NCI-H2081 treated with DMSO at 0.1 percent for 48 hours (cell line): ENCODE measurements at places on chromosomes 5 and 9.

- DNase-seq = no peak
Measured at GRCh38 chr5:123181394-123181801, 92.4 kb downstream of the PRDM6 start.

DNA sequence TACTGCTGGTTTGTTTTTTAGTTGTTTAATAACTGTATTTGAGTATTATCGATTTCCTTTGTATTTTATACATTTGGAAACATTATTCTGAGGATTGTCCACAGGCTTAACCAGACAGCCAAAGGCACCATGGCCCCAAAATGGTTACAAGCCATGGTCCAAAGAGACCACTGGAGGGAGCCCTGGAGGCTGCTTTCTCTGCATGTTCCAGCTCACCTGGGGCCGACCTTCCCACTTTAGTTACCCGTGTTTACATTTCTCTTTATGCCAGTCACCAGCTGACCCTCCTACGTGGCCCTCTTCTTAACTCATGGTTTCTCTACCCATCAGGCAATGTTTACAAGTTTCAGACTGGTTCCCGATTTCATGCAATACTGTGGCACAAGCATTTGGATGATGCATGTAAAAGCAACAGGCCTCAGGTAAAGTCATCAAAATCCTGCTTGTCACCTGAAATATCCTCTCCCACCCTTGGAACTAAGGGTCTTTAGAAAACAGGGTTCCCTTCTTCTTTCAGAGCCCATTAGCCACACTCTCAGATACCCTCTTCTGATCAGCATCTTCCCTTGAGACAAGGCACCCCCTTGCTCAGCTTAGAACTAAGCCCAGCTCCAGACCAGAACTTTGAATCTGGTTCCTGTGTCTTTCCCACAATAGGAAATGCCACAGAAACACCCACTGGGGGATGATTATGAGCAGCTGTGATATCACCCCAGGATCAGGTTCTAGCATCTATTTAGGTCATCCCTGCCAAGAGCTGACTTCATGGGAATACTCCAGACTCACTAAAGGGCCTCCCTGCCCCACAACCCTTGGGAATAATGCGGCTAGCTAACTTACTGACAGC lies 49.9 kb upstream of the GARNL3 start:
- DNase-seq = peak; percentile 9

GRCh38 chr9:1303932-1304331 lies 253.8 kb downstream of the DMRT2 start:
- no peak for DNase-seq

DNA sequence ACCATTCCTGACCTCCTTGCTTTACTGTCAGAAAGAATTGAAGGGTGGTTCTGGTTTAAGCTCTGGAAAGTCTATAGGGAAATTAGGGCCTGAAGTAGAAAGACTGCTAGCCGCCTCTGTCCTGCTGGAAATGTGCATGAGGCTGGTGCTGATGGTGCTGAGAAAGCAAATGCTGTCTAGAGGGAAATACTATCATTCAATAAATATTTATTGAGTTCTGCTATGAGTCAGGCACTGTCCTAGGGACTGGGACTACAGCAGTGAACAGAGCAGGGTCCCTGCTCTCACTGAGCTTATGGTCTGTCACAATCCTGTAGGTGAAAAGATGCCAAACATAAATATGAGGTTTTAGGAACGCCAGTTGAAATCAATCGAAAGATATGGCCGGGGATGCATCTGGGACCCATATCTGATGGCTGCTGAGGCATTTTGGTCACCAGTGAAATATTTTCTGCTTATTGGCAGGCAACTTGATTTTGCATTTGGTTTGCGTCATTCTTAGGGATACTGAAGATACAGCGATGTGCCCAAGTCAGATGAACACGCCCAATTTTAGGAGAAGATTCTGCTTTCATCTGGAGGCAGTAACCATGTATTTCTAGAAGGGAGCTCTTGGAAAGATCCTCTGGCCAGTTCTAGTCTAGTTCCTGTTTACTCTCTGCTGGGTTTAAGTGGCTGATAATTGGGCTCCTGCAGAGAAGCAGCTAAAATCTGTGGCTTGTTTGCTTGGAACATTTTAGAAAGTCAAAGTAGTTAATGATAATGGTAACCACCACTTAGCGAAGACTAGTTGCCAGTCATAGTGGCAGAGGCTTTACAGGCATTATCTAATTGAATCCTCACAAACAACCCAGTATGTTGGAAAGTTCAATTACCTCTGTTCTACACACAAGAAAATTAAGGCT lies 73.3 kb downstream of the INSYN2B start:
- DNase-seq = no peak

DNA sequence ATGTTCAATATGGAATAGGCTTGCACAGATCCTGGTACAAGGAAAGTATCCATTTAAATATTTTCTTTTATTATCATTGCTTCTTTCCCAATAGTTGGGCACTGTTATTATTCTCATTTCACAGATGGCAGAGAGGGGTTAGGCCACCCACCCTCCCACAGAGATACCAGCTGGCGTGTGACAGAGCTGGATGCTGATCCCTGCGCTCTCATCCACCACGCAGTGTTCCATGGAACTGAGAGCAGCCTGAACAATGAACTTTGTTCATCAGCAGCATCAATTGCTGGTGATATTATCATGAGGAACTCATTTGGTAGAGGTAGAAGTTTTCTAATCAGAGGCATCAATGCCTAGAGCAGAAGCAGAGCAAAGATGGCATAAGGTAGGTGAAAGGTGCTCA lies 227.9 kb downstream of the ESM1 start:
- DNase-seq = no peak

GRCh38 chr5:89457411-89458331 lies 574.7 kb upstream of the MEF2C start:
- no peak for DNase-seq

DNA sequence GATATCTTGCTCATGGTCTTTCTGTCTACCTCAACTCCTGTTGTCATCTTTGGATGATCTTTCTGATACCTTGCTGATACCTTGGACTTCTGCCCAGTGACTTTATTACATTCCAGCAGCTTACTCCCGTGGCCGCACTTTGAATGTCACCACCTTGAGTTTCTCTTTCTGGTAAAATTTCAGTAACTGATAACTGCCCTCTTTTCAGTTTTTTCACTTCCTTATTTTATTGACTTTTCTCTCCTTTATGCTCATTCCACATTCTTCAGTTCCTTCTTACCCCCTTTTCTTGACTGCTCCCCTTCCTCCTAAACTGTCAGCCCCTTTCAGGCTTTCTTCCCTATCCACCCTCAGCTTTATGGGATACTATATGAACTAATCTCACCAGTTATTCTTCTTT lies 7.0 kb upstream of the FBXO4 start:
- no peak for DNase-seq

DNA sequence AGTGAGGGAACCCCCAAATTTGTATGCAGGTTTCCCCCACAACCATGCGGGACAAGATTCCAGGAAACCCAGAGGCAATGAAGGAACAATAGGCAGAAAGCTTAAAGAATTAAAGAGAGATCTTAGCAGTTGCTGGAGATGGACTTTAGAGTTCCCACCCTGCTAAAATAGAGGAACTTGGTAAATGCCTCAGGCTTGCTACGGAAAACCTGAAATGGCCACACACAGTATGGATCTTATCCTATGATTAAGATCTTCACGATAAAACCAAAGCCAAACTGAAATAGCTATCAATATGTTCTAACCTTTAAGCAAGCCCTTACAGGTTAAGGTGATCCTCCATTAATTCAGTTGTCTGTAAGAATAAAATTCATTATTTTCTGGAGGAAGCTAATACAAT lies 148.3 kb downstream of the RANBP17 start:
- DNase-seq = no peak

DNA sequence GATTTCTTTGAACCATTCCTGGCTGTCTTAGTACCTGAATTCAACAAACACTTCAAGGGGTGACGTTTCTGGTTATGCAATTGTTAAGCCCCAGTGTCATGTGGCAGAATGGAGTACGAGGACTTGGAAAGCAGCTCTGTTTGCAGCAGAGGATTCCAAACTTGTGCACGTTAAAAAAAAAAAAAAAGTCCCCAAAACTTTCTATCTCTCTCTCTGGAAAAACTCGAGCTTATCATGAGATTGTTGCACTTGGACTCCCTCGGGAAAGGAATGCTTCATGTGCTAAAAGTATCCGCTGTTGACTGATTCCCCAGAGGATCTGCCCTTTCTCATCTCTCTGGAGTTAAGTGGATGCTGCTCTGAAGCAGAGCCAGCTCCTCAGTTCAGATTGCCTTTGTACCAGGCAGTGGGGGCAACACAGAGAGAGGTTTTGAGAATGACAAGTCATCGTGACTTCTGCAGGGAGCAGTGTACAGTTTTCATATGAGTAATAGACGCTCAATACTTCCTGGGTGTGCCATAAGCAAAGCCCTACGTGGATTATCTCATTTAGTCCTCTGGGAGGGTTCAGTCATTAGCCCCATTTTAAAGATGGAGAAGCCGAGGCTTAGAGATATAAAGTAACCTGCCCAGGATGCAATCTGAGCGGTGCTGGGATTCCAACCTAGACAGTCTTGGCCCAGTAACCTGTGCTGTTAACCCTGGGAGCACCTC lies 28.1 kb downstream of the TMOD1 start:
- no peak for DNase-seq

DNA sequence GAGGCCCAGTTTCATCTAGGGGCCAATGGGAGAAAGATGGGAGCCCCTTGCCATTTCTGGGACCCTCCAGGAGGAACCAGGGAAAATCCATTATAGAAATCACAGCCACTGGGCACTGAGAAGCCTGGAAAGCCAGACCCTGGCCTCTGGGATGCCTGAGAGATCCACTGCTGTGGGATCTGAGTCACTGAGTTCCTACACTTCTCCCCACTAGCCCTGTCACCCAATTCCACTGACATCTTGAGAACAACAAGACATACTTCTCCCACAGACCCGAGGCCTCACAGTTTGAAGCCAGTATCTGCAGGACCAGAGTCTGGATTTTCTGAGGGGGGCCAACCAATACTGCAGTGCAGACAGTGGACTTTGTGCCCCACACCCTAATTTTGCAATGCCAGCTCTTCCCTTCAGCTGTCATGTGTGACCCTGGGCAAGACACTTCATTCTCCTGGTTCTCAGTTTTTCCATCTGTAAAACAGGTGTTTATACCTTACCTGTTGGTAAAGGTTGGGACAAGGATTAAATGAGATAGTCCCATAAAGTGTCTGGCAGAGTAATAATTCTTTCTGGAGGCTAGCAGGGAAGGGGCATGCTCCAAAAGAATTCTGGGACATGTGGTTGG lies 46.5 kb downstream of the CXXC5 start:
- DNase-seq = no peak

- DNase-seq = no peak
Measured at GRCh38 chr5:140875085-140876065, at the start of gene PCDHA12. Gene PCDHA12 (plus strand): TSS chr5:140875308. CDS start chr5:140875473, 165 bp downstream.

- DNase-seq = no peak
Measured at GRCh38 chr5:38466424-38467189, 89.8 kb downstream of the LIFR start.

- no peak for DNase-seq
Measured at GRCh38 chr5:59356813-59357380, 536.6 kb downstream of the PDE4D start.

- DNase-seq = no peak
Measured at GRCh38 chr5:77463905-77464304, 28.2 kb downstream of the WDR41 start.

GRCh38 chr5:179472641-179473040 lies 77.7 kb upstream of the RUFY1 start:
- DNase-seq = no peak

- peak; percentile 35 for DNase-seq
Measured at GRCh38 chr9:20065796-20066700, 277.2 kb upstream of the SLC24A2 start.

DNA sequence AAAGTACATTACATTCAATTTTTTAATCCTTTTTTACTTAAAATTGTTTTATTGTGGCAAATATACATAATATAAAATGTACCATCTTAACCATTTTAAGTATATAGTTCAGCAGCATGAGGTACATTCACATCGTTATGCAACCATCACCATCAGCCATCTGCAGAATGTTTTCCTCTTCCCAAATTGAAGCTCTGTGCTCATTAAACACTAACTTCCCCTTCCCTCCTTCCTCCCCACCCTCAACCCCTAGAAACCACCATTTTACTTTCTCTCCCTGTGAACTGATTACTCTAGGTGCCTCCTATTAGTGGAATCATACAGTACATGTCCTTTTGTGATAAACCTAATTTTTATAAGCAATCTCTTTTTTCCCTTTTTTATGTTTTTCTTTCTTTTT lies 15.6 kb downstream of the TEX53 start:
- no peak for DNase-seq

GRCh38 chr9:116504893-116505480 lies 182.1 kb upstream of the TRIM32 start:
- no peak for DNase-seq

DNA sequence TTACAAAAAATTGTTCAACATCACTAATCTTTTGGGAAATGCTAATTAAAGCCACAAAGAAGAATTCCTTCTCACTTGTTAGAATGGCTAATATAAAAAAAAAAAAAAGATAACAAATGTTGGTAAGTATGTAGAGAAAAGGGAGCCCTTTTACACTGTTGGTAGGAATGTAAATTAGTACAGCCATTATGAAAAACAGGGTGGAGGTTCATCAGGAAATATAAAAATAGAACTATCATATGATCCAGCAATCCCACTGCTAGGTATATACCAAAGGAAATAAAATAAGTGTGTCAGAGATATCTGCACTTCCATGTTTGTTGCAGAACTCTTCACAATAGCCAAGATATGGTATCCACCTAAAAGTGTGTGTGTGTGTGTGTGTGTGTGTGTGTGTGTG lies 83.5 kb upstream of the RGMB start:
- no peak for DNase-seq

GRCh38 chr5:111703662-111704061 lies 53.3 kb downstream of the NREP start:
- no peak for DNase-seq

DNA sequence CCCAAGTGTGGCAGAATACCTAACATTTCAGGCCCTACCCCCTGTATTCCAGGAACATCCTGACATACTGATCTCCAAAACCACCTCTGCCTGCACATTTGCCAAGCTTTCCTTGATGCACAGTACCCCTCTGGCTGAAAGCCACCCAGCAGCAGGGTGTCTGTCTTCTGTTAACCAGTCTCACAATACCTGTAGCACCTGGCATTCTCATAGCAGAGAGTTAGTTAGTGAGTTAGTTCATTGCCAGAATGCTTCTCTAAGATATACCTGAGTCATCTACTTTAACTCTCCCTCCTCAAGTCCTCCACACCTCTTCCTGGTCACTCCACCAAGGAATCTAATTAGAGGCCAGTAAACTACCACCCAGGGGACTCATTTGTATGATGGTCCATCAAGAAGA lies 46.1 kb upstream of the IL7R start:
- no peak for DNase-seq

DNA sequence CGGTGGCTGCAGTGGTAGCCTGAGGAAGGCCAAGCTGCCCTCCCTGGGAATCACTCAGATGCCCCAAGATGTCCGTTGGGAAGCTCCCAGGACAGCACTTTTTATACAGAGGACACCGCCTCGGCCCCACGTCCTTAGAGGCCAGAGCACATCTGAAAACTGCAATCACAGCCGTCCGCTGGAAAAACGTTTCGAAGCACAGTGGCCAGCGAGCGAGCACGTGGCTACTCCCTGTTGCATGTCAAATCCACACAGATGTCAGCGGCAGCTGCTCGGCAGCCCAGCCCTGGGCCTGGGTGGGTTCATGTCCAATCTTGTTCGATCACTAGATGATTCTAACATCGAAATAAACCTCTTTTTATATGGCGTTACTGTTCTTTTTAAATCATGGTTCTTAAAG lies 8.9 kb downstream of the PPP1R26 start:
- DNase-seq = no peak

GRCh38 chr9:32340361-32340760 lies 44.1 kb upstream of the ACO1 start:
- no peak for DNase-seq
